LHCN-M2 (cell line): ENCODE measurements at places on chromosomes 1 and 21. TPM values are rescaled to one million over a fixed set of nuclear protein-coding genes. Genes with fewer than 3 reads are reported as not detected.
A peak's percentile ranks its signal among the peaks of the same experiment; 100 is the strongest.

- DNase-seq, result no peak
Measured at GRCh38 chr1:188350104-188350503, 1521.4 kb downstream of the PLA2G4A start.

DNA sequence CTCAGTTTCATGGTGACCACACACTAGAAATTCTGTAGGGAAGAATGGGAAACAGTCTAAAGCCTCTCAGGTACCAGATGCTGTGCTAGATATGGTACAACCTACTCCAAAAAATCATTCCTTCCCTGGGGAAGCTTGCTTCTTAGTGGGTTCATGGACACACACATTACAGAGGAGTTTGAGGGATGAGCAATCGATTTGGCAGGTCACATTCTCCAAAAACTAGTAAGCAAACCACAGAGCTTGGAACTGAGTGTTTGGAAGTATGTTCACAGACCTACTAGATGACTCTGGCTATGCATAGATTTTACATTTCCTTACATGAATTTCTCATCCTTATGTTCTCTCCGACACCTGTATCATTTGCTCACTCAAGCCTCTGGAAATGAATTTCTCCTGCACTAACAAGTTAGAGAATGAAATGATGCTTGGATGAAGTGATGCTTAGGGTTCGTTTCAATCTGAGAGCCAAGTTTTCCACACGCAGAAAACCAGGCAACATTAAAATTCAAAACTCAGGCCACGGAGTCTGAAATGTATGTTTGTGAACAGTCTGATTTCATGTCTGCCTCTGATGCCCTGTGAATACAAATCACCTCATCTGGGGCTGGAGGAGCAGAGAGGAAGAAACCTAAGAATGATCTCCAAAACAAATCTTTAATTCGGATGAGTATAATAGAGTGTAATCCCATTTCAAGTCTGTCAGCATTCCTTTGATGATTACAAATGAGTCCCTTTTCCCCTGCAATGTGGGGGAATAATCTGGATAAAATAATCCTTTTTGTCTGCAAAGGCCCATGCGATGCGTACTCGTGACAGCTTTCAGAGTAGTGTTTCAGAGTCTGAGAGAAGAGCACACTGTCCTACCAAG, 11.0 kb downstream of the EVA1C start:
- DNase-seq, result peak; percentile 78

- no peak for DNase-seq
Measured at GRCh38 chr1:115978292-115978941, 2.1 kb downstream of the SLC22A15 start.

- DNase-seq, result peak; percentile 56
Measured at GRCh38 chr1:31937300-31938183, 626 bp downstream of the PTP4A2 start.

DNA sequence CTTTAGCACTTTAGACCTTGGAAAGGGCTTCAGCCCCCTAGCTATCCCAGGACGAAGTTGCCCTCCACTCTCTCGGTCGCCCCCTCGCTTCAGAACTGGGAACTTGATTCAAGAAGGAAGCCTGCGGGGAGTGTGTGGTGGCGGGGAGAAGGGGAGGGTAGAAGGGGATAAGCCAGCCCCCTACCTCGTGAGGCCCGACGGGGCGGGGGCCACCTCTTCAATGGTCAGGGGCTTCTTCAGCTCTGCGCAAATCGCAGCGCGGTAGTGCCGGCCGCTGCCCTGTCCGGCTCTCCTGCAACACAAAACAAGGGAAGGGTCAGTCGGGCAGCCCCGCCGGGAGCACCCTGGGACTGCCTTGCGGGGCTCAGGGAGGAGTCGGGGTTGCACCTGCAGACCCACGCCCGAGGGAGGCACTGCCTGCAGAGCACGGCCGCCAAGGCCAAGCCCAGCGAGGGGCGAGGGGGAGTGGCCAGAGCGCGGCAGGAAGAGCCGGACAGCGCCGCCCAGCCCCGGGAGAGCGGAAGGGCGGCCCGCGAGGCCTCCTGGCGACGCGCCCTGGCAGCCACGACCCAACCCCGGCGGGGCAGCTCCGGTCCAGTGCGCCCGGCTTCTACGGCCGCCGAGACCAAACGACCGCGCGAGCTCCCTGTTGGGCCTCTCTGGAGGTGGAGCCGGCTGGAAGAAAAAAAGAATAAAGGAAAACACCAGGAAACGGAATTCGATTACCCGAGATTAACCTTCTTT, 56.2 kb upstream of the RASAL2 start:
- peak; percentile 64 for DNase-seq

DNA sequence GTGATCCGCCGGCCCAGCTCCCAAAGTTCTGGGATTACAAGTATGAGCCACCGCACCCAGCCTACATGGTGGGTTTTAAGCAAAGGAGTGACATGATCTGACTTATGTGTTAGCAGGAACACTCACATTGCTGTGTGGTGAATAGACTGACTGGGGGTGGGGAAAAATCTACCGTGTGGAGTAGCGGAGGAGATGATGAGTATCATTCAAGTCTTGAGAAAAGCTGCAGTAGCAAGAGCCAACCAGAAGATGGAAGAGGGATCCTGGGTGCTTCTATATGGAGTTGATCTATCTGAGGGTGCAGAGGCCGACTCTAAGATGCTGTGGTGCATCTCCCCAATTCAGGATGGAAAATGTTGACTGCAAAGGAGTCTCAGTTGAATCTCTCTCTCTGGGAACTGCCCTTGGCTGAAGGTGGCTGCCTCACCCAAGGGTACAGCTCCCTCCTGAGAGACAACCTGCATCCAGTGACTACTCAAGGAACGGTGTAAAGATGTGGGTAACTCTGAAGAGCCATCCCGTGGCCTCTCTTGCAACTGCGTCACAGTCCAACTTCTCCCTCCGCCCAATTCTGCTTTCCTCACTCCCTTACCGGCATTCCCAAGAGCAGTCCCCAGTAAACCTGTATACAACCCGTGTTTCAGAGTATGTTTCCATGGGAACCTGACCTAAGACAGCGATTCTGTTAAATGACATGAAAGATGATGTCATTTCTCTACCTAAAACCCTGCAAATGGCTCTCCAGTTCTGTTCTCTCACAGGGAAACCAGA, 7.4 kb upstream of the B3GALNT2 start:
- peak; percentile 36 for DNase-seq

PALMD gene
- 56.5 and 75.1 TPM in 2 replicates for total RNA-seq

ERICH3 gene
- total RNA-seq, result not detected in 2 replicates

KAZN gene
- 5.1 and 7.7 TPM in 2 replicates for total RNA-seq

CTSE gene
- total RNA-seq, result not detected in 2 replicates

SERPINC1 gene
- total RNA-seq, result not detected in 2 replicates
